Stimulated activated CD8-positive, alpha-beta memory T cell treated with anti-CD3 and anti-CD28 coated beads, Interleukin-4, amount 100 ng/mL, for 1 hour (primary cell): ENCODE measurements at places on chromosomes 1 and 21.

DNA sequence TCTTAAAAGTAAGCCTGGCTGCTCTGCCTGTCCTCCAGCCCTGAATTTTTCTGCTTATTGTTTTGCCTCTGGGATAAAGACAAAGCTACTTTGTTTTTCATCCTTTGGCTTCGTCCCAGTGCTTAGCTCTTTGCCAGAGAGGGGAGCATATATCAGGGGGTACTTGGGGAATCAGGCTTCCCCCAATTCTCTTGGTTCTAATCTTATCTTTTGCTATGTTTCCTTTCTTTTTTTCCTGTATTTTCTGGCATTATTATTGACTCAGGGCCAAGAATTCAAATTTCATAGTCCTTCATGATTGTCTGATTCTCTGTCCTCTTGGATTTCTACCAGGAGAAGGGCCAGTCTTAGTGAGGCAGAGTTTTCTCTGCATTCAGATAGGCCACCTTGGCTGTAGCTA is 51.2 kb downstream of the GIPC2 start:
- DNase-seq: no peak

GRCh38 chr1:25624156-25624555 is 7.6 kb downstream of the MAN1C1 start:
- no peak for DNase-seq

DNA sequence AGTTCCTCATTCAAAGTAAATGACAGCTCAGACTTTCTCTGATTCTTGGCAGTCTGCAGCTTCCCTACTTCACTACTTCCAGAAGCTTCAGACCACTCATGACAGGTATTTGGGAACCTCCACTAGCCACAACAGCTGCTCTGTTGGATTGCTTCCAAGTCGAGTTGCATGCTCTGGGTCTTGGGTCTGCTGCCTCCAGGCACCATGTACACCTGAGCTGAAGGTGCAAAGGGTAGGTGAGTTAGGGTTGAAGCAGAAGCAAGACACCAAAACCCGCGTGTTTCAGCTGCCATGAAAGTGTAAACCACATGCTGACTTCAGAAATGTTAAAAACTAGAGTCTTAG is 62.7 kb downstream of the ZNF684 start:
- no peak for DNase-seq

GRCh38 chr1:214296860-214297745 is 16.1 kb downstream of the SMYD2 start:
- DNase-seq: no peak

DNA sequence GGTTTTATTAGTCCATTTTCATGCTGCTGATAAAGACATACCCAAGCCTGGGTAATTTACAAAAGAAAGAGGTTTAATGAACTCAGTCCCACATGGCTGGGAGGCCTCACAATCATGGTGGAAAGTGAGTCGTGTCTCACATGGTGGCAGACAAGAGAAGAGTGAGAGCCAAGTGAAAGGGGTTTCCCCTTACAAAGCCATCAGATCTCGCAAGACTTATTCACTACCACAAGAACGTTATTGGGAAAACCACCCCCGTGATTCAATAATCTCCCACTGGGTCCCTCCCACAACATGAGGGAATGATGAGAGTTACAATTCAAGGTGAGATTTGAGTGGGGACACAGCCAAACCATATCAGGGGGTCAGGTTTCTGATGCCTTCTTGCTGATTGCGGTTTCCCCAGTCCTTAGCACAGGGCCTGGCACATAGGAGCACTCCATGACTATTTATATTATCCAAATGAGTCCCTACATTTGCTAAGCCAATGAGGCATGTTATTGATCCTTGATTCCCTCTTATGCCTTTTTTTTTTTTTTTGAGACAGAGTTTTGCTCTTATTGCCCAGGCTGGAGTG is 35.3 kb upstream of the PAXBP1 start:
- no peak for DNase-seq

DNA sequence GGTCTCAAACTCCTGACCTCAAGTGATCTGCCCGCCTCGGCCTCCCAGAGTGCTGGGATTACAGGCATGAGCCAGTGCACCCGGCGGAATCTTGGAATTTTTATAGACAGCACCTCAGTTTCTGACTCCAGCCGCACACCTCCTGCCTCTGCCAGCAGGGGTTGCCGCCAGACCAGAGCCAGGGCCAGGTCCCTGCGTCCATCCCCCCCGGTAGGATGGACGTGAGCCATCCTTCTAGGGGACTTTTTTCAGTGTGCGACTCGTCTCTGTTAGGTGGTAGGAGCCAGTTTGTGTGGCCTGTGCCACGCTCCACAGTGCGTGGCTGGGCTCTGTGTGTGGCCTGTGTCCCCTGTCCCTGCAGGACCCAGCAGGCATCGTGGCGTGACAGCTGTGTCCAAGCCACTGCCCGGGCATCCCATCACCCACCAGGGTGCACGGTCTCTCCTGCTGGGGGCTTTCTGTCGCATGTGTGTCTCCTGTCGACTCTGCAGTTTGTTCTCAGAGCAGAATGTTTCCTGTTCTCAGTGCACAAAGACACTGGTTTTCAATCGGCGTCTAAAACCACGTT is 15.6 kb downstream of the CSTB start:
- no peak for DNase-seq

GRCh38 chr1:24896176-24896575 is 33.9 kb downstream of the RUNX3 start:
- DNase-seq: no peak

DNA sequence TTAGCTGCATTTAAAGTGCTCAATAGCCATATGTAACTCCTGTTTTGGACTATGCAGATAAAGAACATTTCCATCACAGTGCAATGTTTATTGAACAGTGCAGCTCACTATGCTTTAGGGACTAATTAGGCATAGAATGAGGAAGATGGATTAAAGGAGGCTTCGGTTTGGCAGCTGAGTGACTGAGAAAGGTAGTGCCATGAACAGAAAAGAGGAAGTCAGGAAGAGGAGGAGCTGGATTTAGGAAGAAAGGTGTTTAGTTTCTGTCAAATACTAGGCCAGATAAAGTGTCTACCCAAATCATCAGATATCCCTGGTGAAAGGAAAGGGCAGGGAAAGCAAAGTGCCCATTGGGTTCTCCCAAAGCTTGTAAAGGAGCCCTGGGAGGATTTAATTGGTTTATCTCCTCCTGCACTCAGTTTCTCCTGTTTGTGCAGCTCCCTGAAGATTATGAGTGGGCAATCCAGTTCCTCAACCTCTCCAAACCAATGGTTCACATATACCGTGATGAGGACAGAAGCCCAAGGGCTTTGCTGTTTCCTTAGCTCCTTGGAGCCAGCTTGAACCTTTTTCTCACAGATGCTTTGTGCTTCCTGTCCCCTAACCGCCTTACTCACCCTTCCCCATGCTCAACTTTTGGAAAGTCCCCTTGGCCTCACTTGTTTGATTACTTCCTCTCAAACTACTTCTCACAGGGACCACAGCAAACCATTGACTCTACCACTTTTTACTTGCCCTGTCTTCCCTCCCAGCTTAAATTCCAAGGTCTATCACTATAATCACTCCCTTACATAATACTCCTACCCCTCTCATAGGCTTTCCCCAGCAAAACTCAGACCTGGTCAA is 3.5 kb upstream of the RAP1A start:
- DNase-seq: no peak
